Fibroblast of lung (primary cell): ENCODE measurements at places on chromosomes 3 and 15.

- H3K4me3 ChIP-seq = no peak overlapping the region
- DNase-seq = peak; percentile 90
- H3K4me1 ChIP-seq = peaks cover 33% of the 10 kb centered on the region
- H3K36me3 ChIP-seq = no peaks in the 10 kb centered on the region
Observed at GRCh38 chr3:141370065-141370533, 1.8 kb downstream of the ZBTB38 start.

DNA sequence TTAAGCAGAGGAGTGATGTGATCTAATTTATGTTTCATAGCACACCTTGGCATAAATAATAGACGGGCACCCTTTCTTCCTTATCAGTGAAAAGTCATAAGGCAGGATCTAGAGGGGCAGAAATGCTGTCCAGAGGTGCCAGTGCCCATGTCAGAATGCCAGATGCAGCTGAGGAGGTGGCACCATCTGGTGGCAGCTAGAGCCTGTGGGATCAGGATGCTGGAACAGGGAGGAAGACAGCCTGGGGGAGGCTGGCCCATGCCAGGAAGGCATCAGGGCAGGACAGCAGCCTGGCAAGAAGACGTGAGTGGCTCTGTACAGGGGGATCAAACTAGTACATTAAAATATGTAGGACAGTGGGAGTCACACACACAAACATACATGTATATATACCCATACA is 16.5 kb downstream of the MYH15 start:
- H3K36me3 ChIP-seq = no peaks in the 10 kb centered on the region
- no peaks in the 10 kb centered on the region for H3K4me1 ChIP-seq
- no peak overlapping the region for H3K27ac ChIP-seq
- no peak for DNase-seq
- H3K27me3 ChIP-seq = no peaks in the 10 kb centered on the region

DNA sequence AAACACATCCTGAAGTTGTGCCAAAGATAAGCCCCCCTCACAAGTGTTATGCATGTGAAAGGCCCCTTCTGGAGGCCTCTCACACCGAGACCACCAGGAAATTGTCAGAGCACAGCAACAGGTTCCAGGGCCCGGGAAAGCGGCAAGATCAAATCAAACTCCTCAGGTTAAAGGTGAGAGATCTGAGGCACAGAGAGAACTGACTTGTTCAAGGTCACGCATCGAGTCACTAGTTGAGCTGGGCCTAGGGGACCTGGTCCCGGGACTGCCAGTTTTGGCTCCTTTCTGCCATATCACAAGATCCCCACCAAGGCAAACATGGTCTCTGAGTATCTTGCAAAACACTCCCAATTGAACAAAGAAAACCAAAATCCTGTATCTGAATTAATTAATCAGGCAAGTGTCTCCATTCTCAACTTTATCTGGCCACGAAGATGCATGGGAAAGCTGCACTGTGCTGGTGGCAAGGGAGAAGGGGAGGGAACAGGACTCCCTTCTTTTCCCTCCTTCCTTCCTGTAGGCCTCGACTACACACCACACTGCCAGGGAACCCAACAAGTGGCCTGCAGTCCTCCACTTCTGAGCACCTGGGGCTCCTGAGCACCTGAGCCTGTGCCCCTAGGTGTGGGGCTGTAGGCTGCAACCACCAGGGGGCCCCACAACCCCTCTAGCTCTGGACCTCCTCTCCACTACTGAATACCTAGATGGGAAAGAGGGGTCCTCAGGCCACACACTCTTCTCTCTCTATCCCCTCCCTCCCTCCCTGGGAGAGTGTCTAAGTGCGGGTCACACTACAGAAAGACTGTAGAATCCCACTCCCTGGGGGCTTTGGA is 37.3 kb downstream of the ANP32A start:
- DNase-seq = no peak
- H3K4me1 ChIP-seq = no peaks in the 10 kb centered on the region
- H3K27ac ChIP-seq = no peak overlapping the region
- peaks cover 9% of the 10 kb centered on the region for H3K36me3 ChIP-seq
- H3K27me3 ChIP-seq = no peaks in the 10 kb centered on the region

GRCh38 chr15:66994927-66995656 is 70.3 kb upstream of the SMAD3 start:
- no peak overlapping the region for H3K4me3 ChIP-seq
- peaks cover 11% of the 10 kb centered on the region for H3K4me1 ChIP-seq
- no peaks in the 10 kb centered on the region for H3K27me3 ChIP-seq
- no peak overlapping the region for H3K27ac ChIP-seq
- no peaks in the 10 kb centered on the region for H3K36me3 ChIP-seq
- peak; percentile 57 for DNase-seq

DNA sequence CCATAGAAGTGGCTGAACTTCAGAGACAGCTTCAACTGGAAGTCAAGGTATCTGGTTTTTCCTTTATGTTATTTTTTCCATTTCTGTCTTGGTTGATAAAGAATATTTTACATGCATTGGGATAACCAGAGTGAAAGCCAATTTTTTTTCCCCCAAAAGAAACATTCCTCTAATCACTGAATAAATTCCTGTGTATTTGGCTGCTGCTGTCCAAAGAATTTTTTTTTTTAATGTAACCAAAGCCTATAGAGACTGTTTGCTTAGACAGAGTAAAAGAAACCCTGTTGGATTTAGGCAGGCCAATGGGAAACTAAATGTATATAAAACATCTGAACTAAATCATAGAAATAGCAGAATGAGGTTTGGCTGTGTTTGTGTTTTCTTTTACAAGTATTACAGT is 75.2 kb downstream of the CGNL1 start:
- no peaks in the 10 kb centered on the region for H3K4me1 ChIP-seq
- H3K36me3 ChIP-seq = no peaks in the 10 kb centered on the region
- H3K27me3 ChIP-seq = no peaks in the 10 kb centered on the region
- H3K27ac ChIP-seq = no peak overlapping the region

GRCh38 chr15:77525907-77526594 is 105.4 kb downstream of the HMG20A start:
- H3K27ac ChIP-seq = no peak overlapping the region
- no peaks in the 10 kb centered on the region for H3K27me3 ChIP-seq
- no peak for DNase-seq
- peaks cover 6% of the 10 kb centered on the region for H3K4me1 ChIP-seq
- H3K4me3 ChIP-seq = no peak overlapping the region

DNA sequence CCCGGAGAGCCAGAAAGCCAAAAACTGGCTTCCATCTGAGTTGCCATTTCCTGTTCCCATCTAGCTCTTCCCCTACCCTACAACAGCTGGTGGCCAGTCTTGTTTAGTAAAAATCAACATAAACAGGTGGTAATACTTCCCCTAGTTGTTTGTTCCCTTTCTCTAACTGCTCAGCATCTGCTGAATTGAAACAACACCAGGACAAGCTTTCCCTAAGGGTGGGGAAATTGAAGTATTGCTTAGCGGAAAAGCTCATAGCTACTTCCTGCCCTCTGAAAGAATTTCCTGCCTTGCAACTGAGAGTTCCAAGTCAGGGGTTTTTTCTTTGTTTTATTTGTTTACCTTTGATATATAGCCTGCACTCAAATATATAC is 66.8 kb downstream of the HMG20A start:
- DNase-seq = no peak
- no peak overlapping the region for H3K4me3 ChIP-seq
- no peak overlapping the region for H3K27ac ChIP-seq
- peaks cover 16% of the 10 kb centered on the region for H3K4me1 ChIP-seq
- no peaks in the 10 kb centered on the region for H3K36me3 ChIP-seq

- H3K27me3 ChIP-seq = peaks cover 15% of the 10 kb centered on the region
- H3K36me3 ChIP-seq = no peaks in the 10 kb centered on the region
- H3K4me3 ChIP-seq = no peak overlapping the region
Observed at GRCh38 chr15:44676676-44677075, 13.2 kb upstream of the SPG11 start.
